ENCODE measurements at places on chromosomes 2 and 18.

GRCh38 chr2:190916829-190917228 is 36.2 kb downstream of the GLS start:
- DNase-seq: no peak

- no peak for DNase-seq
These were observed 108.3 kb downstream of the HNRNPLL start for GRCh38 chr2:38494394-38494793.

DNA sequence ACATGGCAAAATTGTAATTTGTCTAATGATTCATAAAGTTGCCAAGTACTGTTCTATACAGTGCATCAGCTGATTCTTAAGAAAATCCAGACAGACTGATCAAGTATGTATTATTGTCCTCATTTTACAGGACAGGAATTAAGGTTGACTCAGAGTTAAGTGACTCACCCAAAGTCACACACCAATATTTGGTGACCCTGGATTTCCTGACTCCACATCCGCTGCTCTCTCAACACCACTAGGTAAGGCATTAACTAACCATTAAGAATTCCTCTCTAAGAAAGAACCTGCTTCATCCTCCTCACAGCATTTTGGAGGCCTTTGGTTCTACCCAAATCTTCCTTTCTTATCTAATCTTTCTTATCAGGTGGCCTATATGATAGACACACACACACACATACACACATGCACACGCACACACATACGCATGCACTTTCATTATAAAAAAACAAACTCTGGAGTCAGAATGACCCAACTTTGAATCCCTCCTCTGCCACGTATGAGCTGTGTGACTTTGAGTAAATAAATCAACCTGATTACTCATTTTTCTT is 150.8 kb downstream of the ANKRD44 start:
- peak; percentile 52 for DNase-seq

DNA sequence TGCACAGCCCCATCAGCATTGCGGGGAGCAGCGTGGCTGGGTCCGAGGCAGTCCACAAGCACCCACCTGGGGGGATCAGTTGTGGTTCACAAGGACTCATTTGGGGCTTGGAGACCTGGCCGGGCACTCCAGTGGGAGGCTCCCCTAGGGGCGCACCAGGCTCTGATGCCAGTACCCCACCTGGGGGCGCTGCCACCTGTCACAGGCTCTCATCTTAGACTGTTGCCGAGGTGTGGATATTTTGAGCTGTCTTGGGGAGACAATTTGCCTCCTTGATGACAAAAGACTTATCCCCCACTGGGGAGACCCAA is 3.0 kb downstream of the ADRA2B start:
- no peak for DNase-seq

DNA sequence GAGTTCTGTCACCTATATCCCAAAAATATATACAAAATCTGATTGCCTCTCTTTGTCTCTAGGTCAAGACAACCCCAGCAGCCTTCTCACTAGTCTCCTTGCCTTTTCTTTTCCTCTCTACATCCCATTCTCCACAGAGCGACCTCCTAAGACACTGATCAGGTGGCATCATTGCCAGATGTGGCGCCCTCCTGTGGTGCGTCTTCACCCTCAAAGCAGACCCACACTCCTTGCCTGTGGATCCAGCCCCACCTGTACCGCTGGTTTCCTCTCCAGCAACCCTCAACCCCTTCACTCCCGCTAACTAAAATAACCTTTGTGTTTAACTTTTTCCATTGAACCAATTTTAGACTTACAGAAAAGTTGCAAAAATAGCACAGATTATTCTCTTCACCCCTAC is 273.3 kb downstream of the GLI2 start:
- DNase-seq: no peak

- DNase-seq: no peak
These were observed 158.4 kb downstream of the FMNL2 start for GRCh38 chr2:152493417-152493816.
